ENCODE measurements at places on chromosomes 12 and 14. TPM values are rescaled to one million over a fixed set of nuclear protein-coding genes. Genes with fewer than 3 reads are reported as not detected.

DNA sequence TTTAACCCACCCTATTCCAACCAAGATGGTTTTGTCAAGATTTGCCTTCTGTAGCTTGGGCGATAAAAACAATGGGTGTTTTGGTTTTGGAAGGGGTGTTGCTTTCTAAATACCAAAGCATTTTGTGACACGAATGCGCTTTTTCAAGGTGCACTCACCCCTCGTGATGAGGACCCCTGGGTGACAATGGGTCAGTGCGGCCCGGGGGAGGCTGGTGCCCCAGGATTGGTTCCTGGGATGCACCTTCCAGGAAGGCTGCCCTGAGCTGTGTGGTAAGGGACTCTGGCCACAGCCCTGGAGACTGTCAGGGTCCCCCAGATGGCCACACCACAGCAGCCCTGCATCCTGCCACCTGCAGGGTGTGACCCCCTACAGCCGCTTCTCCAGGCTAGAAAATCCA is 180.6 kb upstream of the MYL2 start:
- no peak for DNase-seq
- H3K27ac ChIP-seq = no peak overlapping the region
- no peaks in the 10 kb centered on the region for H3K36me3 ChIP-seq
- H3K4me1 ChIP-seq = no peaks in the 10 kb centered on the region

GRCh38 chr12:32906399-32907165 is 10.0 kb upstream of the PKP2 start:
- H3K36me3 ChIP-seq = no peaks in the 10 kb centered on the region
- DNase-seq = no peak

- peaks cover 12% of the 10 kb centered on the region for H3K4me1 ChIP-seq
- H3K4me3 ChIP-seq = no peak overlapping the region
- H3K27ac ChIP-seq = no peak overlapping the region
- H3K27me3 ChIP-seq = no peaks in the 10 kb centered on the region
- H3K36me3 ChIP-seq = no peaks in the 10 kb centered on the region
Measured at GRCh38 chr12:47394070-47394469, 311.8 kb downstream of the RPAP3 start.

DNA sequence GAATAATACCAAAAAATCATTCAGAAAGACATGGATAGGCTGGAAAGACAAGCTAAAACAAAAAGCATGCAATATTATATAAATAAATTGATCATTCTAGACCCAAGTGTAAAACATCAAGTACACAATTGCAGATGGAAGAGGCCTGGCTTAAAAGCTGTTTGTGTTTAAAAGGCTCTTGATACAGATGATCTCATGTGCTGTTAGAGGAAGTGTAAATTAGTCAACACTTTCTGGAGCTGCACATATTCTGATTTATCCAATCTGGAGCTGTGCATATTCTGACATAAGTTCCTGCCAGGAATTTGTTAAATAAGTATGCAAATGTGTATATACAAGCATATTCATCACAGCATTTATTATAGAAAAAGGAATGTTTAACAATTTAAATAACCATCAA is 273.1 kb downstream of the RPS29 start:
- H3K4me3 ChIP-seq = no peak overlapping the region
- peaks cover 1% of the 10 kb centered on the region for H3K27me3 ChIP-seq
- no peak for DNase-seq
- H3K27ac ChIP-seq = no peak overlapping the region

AP1G2 gene
- 11.0 TPM for total RNA-seq

INHBC gene
- 0.18 TPM for total RNA-seq

GRCh38 chr12:64826234-64826633 is 1.8 kb downstream of the TBC1D30 start:
- H3K4me3 ChIP-seq = no peak overlapping the region
- H3K27ac ChIP-seq = no peak overlapping the region
- H3K27me3 ChIP-seq = peaks cover 4% of the 10 kb centered on the region
- H3K4me1 ChIP-seq = peaks cover 9% of the 10 kb centered on the region
- no peaks in the 10 kb centered on the region for H3K36me3 ChIP-seq
- peak; percentile 53 for DNase-seq

GRCh38 chr14:58598804-58599525 is 38.8 kb upstream of the DACT1 start:
- H3K36me3 ChIP-seq = no peaks in the 10 kb centered on the region
- H3K4me1 ChIP-seq = no peaks in the 10 kb centered on the region
- H3K4me3 ChIP-seq = no peak overlapping the region
- H3K27me3 ChIP-seq = no peaks in the 10 kb centered on the region
- H3K27ac ChIP-seq = no peak overlapping the region

GRCh38 chr12:12244341-12244740 is 22.5 kb downstream of the LRP6 start:
- no peaks in the 10 kb centered on the region for H3K27me3 ChIP-seq
- H3K4me1 ChIP-seq = peaks cover 7% of the 10 kb centered on the region
- no peak for DNase-seq
